Neural progenitor cell (in vitro differentiated cells): ENCODE measurements at places on chromosomes 6 and 20.
A peak's percentile ranks its signal among the peaks of the same experiment; 100 is the strongest.

DNA sequence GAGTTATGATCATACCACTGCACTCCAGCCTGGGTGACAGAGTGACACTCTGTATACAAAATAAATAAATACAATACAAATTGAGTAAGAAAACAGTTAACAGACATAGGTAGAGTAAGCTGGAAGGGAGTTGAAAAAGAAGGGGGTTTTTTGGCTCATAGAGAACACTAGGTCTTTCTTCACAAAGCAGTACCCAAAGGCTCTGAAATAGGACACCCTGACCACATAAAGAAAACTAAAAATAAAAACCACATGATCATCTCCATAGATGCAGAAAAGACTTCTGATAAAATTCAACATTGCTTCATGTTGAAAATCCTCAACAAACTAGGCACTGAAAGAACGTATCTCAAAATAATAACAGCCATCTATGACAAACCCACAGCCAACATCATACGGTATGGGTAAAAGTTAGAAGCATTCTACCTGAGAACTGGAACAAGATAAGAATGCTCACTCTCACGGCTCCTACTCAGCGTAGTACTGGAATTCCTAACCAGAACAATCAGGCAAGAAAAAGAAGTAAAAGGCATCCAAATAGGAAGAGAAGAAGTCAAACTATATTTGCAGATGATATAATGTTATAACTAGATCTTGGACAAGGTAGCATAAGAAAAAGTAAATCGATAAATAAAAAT, 48.6 kb downstream of the TOMM6 start:
- no peak for DNase-seq

DNA sequence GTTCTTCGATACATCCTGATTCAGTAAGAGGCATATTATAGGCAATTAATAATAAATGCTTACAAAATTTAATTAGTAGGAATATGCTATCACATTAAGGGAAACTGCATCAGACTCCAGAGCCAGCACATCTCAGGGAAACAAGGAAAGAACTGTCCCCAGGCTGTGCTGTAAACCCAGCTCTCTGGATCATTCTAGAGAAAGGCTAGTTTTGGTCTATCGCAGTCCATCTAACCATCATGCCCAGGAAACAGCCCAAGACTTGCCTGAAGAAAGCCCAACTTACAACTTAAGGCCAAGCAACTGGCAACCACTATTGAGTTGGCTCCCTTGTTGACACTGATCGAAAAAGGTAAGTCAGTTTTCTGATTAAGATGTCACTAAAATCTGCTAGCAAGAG, 11.3 kb downstream of the MAP3K5 start:
- no peak for DNase-seq

DNA sequence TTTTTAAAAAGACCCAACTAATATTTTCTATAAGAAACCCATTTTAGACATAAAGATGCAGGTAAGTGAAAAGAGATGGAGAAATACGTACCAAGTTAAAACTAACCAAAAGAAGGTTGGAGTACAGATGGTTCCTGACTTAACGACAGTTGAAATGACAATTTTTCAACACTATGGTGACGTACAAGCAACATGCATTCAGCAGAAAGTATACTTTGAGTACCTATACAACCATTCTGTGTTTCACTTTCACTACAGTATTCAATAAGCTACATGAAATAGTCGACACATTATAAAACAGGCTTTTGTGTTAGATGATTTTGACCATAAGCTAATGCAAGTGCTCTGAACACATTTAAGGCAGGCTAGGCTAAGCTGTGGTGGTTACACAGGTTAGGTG, 228.9 kb downstream of the RNGTT start:
- DNase-seq, result no peak

DNA sequence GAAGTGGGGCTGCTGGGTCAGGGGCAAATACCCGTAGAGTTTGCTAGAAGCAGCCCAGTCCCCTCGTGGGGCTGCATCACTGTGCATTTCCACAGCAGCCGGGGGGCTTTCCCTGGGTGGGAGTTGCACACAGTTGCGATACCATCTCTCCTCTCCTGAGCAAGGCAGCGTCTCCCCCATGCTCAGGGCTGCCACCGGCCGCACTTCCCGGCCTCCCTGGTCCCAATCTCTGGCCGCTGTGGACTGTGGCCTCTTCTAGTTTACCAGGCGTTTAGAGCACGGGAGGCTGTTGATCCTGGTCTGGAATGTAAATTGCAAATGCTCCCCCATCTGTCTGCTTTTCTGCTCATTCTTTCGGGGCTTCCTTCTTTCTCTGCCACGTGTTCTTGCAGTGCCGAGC, 31.1 kb downstream of the OSBPL2 start:
- no peak for DNase-seq

- no peak for DNase-seq
Measured at GRCh38 chr20:46930640-46931339, 36.1 kb downstream of the EYA2 start.

DNA sequence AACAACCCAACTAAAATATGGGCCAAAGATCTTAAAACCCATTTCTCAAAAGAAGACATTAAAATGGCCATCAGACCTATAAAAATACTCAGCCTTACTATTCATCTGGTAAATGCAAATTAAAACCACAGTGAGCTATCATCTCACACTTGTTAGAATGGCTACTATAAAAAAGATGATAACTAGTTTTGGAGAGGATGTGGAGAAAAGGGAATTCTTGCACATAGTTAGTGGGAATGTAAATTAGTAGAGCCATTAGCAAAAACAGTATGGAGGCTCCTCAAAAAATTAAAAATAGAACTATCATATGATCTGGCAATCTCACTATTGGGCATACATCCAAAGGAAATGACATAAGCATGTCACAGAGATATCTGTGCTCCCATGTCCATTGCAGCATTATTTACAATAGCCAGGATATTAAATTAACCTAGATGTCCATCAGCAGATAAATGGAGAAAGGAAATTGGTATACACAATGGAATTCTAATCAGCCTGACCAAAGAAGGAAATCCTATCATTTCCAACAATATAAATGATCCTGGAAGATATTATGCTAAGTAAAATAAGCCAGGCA, 2.9 kb downstream of the SIRPB1 start:
- no peak for DNase-seq

DNA sequence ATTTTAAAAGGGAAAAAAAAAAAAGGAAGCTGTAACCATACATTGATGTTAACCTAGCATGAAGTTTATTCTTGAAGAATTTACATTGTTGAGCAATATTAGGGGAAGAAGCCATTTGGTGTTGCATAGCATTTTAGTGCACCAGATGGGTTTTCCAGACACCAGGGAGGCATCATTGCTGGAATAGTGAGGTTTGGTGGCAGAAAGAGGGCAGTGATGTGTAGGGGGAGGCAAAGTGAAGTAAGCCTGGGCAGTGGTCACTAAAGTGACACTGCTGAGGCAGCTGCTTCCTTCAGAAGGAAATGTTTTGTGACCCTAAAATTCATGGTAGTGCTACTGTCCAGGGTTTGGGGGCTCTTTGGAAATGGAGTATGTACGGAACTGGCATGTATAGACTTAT, 2.6 kb downstream of the TOMM6 start:
- no peak for DNase-seq

DNA sequence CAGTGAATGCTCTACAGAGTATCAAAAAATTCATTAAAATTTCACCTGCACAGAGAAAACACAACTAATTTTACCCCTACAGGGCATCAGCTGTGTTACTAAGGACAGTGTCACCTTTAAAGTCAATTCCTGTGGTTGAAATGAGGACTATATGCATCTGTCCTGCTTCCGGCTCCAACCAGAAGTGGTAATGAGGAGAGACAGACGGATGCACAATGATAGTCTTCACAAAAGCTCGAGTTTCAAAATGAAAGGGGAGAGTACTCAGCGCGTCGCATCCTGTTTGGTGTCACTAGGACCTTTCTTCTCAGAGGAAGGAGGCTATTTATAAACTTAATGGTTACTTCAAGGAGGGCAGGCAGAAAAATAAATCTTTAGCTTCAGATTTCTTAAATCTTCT, 86.5 kb downstream of the LYRM4 start:
- no peak for DNase-seq

DNA sequence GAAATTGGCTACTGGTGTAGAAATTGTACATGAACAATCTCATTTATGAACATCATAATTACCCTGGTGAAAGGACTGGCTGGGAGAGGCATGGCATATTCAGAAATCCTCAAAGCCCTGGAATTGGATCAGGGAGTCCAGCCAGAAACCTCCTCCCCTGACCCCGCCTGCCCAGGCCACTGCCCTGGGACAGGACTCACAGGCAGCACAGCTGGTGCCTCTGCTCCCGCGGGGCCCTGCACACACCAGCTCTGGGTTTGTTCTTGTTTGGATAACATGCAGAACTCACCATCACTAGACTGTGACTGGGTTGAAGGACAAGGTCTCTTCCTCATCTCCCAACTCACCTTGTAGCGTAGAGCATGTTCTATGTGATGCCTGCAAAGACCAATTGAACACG, 56.2 kb downstream of the AGPAT4 start:
- DNase-seq, result no peak

GRCh38 chr6:7721649-7722048, 4.2 kb upstream of the BMP6 start:
- DNase-seq, result no peak

DNA sequence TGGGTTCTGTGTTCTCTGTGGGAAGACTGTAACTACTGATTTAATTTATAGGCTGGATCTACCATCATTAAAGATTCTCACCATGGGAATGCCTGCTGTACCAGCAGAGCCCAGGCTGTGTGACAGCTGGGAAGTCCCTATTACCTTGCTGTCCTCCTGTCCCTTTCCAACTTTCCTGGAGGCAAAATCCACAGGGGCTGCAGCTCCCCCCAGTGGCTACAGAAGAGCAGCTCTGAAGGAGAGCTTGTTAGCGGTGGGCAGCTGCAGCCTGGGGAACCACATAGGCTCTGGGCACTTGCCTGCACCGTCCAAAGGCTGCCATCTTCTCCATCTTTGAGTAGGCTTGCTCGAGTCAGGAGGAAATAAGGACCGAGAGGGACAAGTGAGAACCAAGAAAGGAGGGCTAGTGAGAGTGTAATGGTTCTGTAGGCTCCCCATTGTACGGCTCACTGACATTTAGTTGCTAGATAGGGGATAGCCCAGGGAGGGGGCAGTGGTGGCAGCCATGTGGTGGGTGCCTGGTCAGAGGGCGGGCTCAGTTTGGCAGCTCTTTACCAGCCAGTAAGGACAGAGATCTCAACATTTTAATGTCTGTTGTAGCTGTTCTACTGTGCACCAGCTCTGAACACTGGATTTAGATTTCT, 155.1 kb upstream of the MLIP start:
- peak; percentile 81 for DNase-seq

DNA sequence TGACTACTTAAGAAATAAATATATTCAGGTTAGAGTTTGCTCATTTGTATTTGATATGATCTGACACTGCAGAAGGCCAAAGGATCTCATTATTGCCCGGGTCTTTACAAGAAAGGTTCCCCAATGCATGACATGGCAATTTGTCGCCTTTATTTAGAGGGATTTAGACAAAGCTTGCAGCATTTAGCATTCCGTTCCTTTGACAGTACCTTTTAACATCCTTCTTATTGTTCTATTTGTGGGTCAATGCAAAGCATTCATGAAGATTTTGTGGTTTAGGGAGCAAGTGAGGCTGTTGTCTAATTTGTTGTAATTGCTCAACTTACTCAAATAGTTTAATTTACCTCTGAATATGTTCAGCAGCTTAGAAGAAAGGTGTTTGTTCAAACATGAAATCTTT, 230.8 kb upstream of the FLRT3 start:
- DNase-seq, result peak; percentile 85

GRCh38 chr20:42082611-42083010, 464.4 kb upstream of the CHD6 start:
- DNase-seq, result no peak

GRCh38 chr6:126180585-126180984, 159.3 kb upstream of the CENPW start:
- DNase-seq, result no peak

GRCh38 chr20:47717421-47717820, 67.9 kb downstream of the SULF2 start:
- no peak for DNase-seq

DNA sequence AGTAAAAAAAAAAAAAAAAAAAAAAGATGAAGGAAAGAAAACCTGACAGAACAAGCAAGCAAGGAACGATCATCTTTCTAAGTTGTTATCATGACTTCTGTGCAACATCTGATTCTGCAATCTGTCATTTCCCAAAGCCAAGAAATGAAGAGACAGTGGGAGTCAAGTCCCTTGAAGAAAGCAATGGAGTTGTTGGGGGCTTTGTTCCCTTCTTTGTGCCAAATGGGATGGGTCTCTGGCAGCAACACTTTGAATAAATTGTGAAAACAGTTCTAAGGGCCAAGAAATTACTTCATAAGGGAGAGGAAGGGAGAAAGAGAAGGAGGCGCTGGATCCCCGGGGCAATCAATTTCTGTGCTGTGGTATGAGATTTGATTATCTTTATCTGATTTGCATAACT, 33.3 kb upstream of the RSPO3 start:
- DNase-seq, result no peak

DNA sequence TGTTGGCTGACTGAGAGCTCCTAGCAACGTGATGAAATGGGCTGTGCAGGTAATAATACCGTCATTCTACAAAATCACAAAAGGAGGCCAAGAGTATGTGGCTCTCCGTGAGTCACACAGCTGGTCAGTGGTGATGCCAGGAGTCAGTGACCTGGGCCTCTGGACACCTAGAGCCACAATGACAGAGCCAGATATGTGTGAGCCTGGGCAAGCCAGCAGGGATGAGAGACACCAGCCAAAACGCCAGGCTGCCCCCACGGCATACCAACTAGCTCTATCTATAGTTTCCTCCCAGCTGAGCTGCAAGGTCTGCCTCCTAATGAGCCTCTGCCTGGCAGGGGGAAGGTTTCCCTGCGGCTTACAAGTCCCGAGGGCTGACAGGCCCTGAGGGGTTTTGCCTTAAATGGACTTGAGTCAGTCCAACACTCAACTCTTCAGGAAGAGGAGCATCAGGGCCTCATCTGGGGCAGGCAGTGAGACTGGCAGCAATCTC, 70.0 kb downstream of the CPNE5 start:
- peak; percentile 34 for DNase-seq

- DNase-seq, result no peak
Measured at GRCh38 chr6:56580271-56580670, 62.4 kb downstream of the DST start.

GRCh38 chr6:134819863-134820800, 129.8 kb downstream of the ALDH8A1 start:
- DNase-seq, result no peak

GRCh38 chr6:139597087-139597763, 222.8 kb upstream of the CITED2 start:
- DNase-seq, result peak; percentile 39

- no peak for DNase-seq
Measured at GRCh38 chr6:2821554-2821953, 20.1 kb downstream of the SERPINB1 start.

DNA sequence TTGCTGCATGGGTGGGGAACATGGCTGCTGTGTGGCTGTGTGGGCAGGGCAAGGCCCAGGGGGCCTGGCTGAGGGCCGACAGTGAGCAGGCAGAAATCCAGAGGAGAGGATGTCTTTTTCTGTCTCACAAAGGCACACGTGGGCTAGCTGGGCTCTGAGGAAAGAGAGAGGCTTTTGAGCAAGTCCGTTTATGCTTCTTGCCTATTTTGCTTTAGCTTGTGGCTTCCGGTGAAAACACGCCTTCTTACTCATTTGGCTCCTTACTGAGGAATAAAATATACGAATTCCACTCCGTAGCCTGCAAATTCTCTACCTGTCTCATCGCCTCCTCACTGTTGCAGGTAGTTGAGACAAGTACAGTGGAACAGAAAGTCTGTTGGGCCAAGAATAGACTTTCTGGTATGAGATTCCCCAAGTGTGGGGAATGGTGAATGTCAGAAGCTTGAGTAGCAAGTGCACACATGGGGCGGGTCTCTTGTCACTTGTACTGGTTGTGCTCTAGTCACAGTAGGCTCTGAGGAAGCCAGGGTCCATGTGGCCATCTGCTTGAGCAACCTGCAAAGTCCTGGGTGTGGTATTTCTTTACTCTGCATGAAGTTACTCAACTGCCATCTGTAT, 28.4 kb downstream of the WRNIP1 start:
- no peak for DNase-seq
